Stimulated activated CD4-positive, alpha-beta T cell treated with anti-CD3 and anti-CD28 coated beads, Interleukin-1b, Interleukin-23, amount 100 ng/mL, for 4 hours (primary cell): ENCODE measurements at places on chromosomes 1 and 21.
A peak's percentile ranks its signal among the peaks of the same experiment; 100 is the strongest.

DNA sequence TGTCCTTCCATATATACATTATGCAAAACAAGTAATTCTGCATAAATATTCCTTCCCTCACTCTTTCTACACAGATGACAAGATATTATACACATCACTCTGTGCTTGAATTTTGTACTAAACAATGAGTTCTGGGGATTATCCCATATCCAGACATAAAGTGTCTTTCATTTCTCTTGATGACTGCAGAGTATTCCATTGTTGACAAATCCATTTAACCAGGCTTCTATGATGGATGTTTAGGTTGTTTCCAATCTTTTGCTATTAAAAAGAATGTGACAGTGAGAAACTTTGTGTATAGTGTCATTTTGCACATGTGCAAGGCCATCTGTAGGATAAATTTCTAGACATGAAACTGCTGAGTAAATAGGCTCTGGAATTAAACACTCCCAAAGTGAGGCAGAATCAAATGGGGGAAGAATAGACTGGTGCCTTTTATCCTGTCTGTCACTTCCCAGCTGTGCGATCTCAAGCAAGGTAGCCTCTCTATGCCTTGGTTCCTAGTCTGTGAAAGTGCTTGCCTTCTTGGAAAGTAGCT is 29.9 kb upstream of the ATP2B4 start:
- no peak for DNase-seq

GRCh38 chr1:236103646-236104218 is 38.6 kb upstream of the GPR137B start:
- peak; percentile 65 for DNase-seq

DNA sequence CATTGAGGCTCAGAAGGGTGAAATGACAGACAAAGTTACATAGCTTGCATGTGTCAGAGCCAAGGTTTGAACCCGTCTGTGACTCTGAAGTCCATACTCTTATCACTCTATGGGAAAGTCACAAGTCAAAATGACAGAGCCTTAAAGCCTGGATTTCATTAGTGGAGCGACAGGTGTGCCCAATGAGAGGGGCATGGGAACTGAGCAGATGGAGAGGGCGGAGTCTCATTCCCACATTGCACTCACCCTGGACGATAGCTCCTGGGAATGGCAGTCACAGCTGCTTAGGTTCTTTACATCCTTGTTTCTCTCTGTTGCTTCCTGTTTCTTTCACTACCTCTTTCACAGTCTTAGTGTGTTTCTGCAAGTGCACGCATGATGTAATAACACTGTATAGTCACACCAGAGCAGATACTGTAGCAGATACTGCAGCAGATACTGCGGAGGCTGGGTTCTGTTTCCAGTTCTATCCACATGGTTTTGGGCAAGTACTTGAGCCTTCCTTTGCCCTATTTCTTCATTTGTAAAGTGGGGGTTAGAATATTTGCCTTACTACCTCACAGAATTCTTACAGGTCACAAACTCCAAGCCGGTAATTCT is 127.2 kb downstream of the ZSCAN20 start:
- no peak for DNase-seq

- DNase-seq: no peak
These were observed 10.5 kb downstream of the YY1AP1 start for GRCh38 chr1:155678027-155678426.

DNA sequence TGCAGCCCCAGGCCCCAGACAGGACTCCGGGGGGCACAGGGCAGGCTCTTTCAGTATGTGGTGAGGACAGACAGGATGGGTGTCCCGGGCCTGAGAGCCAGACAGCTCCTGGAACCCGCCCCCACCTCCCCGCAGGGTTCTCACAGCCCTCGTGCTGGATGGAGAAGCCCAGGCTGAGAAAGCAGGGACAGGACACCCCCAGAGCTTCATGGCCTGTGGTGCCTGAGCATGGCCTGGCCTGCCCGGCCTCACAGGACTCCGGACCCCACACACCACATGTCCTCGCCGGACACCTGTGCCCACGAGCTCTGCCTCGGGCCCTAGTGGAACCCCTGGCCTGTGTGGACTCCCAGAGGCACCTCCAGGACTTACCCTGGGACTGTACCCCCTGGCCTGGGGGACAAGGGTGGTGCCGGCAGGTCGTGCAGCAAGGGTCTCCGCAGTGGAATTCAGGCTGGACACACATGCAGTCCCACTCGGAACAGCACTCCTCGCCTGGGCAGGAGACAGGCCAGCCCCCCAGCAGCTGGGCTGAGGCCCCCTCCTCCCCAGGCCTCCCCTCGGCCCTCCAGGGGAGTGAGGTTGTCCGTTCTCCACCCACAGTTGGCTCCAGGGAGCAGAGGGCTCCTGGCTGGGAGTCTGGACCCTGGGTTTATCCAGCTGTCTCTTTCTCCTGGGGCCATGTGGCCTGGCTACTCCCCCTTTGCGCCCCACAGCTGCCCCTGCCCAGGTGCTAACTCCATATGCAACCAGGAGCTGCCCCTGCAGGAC is 1.2 kb downstream of the TNFRSF18 start:
- DNase-seq: no peak

DNA sequence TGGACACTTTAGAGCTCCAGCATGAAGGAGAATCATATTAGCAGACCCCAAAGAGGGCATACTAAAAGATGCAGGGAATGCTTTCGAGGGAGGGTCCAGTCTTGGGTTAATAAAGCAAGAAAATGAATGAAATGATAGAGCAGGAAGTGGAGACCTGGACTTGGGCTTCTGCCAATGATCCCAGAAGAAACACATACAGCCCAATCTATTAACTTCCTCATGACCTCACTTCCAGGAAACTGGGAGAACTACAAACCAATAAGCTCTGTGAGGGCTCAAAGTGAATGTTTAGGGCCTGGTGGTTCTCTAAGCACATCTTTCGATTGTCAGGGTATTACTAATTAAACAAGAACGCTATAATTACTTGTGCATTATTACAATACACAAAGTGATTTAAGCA is 53.6 kb upstream of the SSX2IP start:
- no peak for DNase-seq

DNA sequence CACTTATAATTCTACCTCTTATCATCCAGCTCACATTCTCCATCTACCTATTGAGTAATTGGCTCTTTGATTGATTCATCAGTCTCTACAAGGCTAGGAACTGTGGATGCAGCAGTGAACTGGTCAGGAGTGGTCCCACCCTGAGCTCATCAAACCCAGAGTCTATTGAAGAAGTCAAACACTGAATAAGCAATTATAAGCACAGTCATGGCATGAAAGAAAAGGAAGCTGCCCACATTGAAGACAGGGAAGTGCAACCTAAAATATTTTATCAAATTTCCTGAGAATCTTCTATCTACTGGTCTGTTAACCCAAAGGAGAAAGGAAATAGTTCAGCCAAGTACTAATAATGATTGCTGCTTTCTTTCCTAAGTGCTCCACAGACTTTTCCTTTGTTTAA is 35.7 kb downstream of the ACP6 start:
- no peak for DNase-seq

- no peak for DNase-seq
These were observed 71.5 kb downstream of the RPS6KC1 start for GRCh38 chr1:213122514-213122929.

GRCh38 chr1:184595596-184595995 is 159.1 kb downstream of the EDEM3 start:
- DNase-seq: no peak

DNA sequence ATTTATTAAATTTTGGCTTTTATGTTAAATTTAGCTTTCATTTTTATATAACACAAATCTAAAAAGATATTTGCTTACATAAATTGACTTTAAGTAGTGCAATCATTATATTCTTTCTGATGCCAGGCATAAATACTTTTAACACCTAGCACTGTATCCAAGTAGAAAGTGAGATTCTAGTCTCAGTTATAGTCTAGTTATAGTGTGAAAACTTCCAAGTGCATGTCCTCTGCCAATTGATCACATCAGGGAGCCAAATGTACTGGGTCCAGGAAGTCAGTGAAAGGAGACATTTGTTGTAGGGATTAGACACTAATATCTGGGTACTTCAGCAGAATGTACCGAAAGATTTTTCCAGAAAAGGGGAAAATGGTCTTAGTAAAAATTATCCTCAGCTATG is 290.7 kb upstream of the ZRANB2 start:
- DNase-seq: no peak

DNA sequence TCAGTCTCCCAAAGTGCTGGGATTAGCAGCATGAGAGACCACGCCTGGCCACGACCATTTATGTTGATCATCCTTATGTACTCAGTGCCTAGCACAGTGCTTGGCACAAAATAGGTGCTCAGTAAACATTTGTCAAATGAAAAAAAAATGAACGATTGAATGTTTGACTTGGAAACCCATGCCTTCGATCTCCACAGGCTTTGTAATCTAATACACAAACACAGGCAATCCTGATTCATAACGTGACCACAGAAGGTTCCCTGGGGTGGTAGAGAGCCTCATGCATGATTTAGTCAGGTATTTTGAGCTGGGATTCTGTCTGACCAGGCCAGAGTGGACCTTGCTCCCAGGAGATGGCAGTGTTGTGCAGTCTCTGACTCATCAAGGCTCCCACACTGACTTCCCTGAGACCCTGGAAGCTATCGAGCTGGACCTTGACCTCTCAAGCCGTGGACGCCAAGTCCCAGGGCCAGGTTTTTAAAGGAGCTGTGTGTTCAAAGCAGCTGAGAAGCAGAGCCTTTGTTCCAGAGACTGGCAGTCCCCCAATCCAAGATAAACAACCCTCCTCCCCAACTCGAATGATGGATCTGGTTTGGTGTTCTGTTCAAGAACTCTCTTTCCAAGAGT is 81.1 kb downstream of the PGM1 start:
- no peak for DNase-seq

- DNase-seq: no peak
These were observed 476.7 kb downstream of the NPHP4 start for GRCh38 chr1:5515501-5515900.

DNA sequence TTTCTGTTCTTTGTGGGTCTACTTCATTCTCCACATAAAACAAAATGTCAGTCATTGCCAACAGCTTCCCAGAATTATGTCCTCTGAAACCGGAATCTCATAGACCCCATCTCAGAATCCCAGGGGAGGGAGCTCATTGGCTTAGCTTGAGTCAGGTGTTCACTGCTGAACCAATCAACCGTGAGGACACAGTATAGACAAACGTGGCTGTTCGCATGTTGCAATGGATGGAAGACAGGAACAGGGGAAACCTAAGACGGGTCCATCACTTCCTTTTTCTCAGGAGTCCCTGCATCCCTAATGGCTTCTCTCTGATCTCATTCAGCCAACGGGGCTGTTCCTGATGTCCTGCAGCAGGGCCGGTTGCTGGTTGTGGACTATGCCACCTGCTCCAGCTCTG is 9.1 kb downstream of the CELA2A start:
- DNase-seq: no peak

DNA sequence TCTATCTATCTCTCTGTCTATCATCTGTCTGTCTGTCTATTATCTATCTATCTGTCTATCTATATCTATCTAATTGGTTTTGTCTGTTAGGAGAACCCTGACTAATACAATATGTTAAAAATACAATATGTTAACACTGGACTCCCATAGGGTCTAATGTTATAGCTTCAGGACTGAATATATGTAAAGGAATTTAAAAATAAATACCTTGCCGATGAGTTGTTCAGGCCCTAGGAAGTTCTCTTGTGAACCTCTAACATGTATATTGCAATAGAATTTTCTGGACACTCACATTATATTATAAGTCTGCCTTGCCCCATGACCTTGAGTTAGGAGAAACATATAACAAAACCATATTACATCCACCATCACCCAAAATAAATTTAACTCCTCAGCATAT is 900.6 kb downstream of the NCAM2 start:
- no peak for DNase-seq

DNA sequence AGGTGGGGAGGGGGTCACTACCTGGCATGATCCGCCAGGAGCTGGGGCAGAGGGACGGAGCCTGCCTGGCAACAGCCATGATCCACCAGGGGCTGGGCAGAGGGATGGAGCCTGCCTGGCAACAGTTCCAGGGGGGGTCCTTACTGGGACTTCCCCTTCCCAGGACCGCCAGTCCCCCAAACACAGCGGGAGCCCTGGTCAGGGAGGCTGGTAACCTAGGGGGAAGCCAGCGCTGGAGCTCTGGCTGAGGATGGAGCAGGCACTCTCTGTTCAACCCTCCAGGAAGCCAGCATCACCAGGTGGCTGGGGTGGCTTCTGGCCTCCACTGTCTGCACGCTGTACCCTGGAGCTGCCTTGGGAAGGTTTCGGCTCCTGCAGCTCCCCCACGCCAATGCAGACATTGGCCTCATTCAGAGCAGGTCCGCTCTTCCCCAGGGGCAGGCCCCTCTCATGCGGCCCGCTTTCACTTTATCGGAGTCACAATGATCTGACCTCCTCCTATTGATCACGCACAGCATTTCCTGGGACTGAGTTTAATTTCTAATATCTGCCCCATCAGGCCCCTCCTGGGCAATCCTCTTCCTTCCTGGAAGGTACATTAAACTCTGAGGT is 68.4 kb upstream of the ABCG1 start:
- no peak for DNase-seq

- DNase-seq: no peak
These were observed 820.2 kb upstream of the ADAMTS5 start for GRCh38 chr21:27787046-27787445.

- no peak for DNase-seq
These were observed 35.2 kb downstream of the SPEN start for GRCh38 chr1:15882665-15883064.

DNA sequence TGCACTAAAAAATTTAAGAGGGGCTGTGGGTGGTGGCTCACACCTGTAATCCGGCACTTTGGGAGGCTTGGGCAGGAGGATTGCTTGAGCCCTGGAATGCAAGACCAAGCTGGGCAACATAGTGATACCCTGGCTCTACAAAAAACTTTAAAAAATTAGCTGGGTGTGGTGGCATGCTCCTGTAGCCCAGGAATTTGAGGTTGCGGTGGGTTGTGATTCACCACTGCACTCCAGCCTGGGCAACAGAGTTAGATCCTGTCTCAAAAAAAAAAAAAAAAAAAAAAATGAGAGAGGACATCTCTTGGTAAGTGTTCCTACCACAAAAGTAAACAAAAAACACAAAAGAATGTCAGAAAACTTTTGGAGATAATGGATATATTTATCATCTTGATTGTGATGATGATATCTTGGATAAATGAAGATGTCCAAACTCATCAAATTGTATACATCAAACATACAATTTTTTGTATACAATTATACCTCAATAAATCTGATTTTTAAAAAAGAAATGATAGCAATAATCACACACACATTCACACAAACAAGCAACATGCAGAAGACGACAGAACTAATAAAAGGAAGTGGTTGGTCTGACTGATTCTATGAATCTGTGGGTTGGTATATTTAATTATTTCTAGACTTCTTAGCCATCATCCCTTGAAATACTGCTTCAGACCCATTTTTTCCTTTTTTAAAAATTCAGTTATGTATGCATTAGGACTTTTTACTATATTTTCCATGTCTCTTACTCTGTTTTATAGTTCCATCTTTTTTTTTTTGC is 465.9 kb downstream of the PLA2G4A start:
- DNase-seq: no peak

- DNase-seq: no peak
These were observed 4.7 kb downstream of the IL23R start for GRCh38 chr1:67170751-67171573.

GRCh38 chr1:169877800-169878491 is 15.8 kb downstream of the SCYL3 start:
- no peak for DNase-seq
